Pericardium fibroblast (primary cell): ENCODE measurements at places on chromosomes 16 and 17. TPM values are rescaled to one million over a fixed set of nuclear protein-coding genes. Genes with fewer than 3 reads are reported as not detected.

CCL16 gene
- total RNA-seq, result not detected in 2 replicates

HOXB1 gene
- not detected in 2 replicates for total RNA-seq

SLX1B gene
- 17.8 and 22.9 TPM in 2 replicates for total RNA-seq

ZDHHC7 gene
- total RNA-seq, result 56.7 and 62.8 TPM in 2 replicates

ACE gene
- total RNA-seq, result 22.8 and 41.0 TPM in 2 replicates

ST6GALNAC2 gene
- 0.82 and 2.4 TPM in 2 replicates for total RNA-seq

TP53TG3C gene
- not detected in 2 replicates for total RNA-seq

SEPTIN12 gene
- not detected in 2 replicates for total RNA-seq

TMEM238L gene
- not detected in 2 replicates for total RNA-seq

TP53TG3B gene
- not detected in 2 replicates for total RNA-seq

BANP gene
- total RNA-seq, result 10.7 and 12.6 TPM in 2 replicates

PRR29 gene
- total RNA-seq, result 0.82 and 3.8 TPM in 2 replicates

GHDC gene
- 11.7 and 18.6 TPM in 2 replicates for total RNA-seq

ZDHHC1 gene
- 10.6 and 12.8 TPM in 2 replicates for total RNA-seq

SYNRG gene
- 9.0 and 11.4 TPM in 2 replicates for total RNA-seq

KRT15 gene
- total RNA-seq, result not detected in 2 replicates

ZPBP2 gene
- not detected in 2 replicates for total RNA-seq
